Head of caudate nucleus (tissue), 42 donors: ENCODE measurements at places on chromosomes 5 and 9.

DNA sequence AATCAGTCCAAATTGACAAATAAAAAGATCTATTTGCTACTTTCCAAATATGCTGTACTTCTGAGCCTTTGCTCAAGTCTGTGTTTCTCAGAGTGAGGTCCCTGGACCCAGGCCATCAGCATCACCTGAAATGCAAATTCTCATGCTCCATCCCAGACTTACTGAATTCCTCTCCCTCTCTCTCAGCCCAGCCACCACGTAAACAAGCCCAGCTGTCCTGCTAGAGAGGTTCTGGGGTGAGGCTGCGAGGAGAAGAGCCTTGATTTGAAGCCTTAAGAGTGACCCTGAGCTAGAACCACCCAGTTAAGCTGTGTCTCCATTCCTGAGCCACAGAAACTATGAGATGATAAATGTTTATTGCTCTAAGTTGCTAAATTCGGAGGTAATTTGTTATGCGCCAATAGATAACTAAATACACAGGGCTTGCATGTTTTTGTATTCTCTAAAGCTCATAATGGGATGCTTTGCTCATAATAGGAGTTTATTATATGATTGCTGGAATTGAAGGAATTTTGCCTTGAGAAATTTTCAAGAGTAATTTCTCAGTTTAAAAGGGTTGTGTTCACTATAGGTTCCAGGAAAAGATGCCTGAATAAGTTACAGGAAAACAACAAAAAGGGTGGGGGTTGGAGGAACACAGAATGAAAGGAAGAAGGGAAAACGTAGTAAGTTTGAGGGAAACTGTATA lies 98.9 kb upstream of the SPATA31D4 start:
- DNase-seq = no peak

- DNase-seq = no peak
These were observed 45.6 kb downstream of the CFAP90 start for GRCh38 chr5:7805379-7805778.

DNA sequence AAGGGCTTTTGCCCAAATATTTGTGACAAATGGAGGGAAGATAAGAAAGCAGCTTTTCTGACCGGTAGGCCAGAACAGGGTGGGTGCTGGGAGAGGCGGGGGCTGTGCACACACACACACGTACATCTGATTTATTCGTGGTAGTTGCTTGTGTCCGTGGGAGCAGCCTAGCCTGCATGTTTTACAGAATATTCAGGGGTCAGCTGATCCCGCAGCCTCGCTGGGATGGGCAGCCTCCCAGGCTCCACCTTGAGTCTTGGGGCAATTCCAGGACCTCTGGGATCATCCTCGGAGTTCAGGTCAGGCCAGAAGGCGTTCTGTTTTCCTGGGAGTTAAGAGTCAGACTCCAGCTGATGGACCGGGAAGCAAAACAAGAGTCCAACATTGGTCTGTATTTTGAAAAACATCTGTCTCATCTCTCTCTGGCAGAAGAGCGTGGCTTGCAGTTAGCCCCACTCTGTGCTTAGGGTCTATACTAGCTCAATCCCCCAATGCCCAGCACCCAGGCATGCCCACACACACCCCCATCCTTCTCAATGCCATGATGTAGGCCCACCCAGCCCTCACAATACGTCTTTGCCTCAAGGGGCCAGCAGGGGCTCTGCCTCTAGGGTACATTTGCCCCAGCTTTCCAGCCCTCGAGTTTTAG lies 210.6 kb downstream of the GOLPH3 start:
- no peak for DNase-seq

GRCh38 chr9:16509997-16510396 lies 360.5 kb downstream of the BNC2 start:
- DNase-seq = no peak

GRCh38 chr5:149839761-149840160 lies 104.8 kb downstream of the PDE6A start:
- DNase-seq = no peak

DNA sequence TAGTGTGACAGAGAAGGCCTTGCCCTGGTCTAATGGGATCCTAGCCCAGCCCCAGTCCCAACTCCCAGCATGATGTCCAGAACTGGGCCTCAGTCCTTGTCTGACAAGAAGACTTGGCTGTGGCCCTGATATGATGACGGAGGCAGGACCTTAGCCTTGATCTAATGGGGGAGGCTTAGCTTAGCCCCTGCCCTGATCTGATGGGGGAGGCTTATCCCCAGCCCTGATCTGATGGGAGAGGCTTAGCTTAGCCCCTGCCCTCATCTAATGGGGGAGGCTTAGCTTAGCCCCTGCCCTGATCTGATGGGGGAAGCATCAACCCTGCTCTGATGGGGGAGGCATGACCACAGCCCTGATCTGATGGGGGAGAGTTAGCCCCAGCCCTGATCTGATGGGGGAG lies 3.7 kb downstream of the PKN3 start:
- no peak for DNase-seq

DNA sequence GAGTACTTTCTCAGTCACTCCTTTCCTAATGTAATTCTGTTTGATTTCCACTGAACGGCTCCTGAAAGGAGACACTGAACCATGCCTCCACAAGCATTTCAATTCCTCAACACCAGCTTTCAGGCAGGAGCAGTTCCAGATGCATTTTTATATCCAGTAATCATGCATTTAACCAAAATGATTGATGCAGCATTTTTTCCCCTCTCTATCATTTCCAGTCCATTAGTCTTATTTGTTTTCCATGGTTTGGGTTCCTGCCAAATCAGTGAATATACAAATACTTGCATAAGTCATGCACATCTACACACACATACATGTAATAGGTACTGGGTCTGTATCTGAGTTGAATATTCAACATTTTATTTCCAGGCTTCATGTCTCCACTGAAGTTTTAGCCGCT lies 122.7 kb downstream of the GRIA1 start:
- no peak for DNase-seq

GRCh38 chr5:12934722-12935121 lies 1009.8 kb downstream of the DNAH5 start:
- no peak for DNase-seq

DNA sequence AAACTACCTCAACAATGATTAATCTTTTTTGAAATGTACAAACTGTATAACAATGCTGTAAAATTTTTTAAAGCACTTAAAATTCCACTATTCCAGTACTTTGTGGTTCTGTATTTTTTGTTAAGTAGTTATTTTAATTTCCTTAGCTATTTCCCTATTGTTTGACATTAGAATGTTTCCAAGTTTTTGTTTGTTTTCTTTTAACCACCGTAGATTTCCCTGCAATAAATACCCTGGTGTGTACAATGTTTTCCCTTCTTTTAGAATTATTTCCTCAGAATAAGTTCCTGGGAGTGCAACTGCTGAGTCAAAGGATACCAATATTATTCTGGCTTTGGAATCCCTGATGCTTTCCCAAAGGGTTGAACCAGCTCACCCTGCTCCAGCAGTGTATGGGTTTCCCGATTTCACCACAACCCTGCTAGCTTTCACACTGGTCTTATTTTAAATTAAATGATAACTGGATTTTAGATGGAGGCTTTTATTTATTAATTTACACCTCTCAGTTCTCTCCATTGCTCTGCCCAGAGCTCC lies 20.6 kb upstream of the ANGPTL2 start:
- DNase-seq = no peak

GRCh38 chr5:111379391-111379816 lies 132.9 kb downstream of the STARD4 start:
- no peak for DNase-seq
